Stimulated activated CD4-positive, alpha-beta T cell treated with anti-CD3 and anti-CD28 coated beads, Interleukin-2, amount 100 ng/mL, for 48 hours (primary cell): ENCODE measurements at places on chromosomes 11 and 22.

GRCh38 chr11:4190098-4190497, 95.5 kb downstream of the RRM1 start:
- DNase-seq = no peak

- DNase-seq = no peak
Measured at GRCh38 chr11:73218830-73219215, 742 bp downstream of the P2RY2 start.

- DNase-seq = peak; percentile 29
Measured at GRCh38 chr22:24424001-24424900, 3.1 kb upstream of the ADORA2A start.

- DNase-seq = no peak
Measured at GRCh38 chr11:16790486-16791190, 52.2 kb downstream of the C11orf58 start.

GRCh38 chr22:27443306-27443705, 358.2 kb downstream of the MN1 start:
- no peak for DNase-seq

DNA sequence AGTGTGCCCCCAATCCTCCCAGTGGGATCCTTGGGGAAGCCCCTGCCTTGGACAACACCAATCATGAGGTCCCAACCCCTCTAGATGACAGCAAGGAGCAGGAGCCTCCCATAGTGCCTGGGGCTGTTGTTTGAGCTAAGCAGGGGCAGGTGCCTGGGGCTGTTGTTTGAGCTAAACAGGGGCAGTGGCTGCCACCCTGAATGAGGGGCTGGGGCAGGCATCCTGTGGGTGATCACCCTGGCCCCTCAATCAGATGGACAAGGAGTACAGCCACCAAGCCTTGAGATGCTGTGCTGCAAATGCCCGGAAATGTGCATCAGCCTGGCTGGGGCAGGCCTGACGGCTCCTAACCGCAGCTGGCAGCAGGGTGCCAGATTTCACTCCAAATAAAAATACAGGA, 66.7 kb downstream of the MYEOV start:
- no peak for DNase-seq

- DNase-seq = no peak
Measured at GRCh38 chr22:29799217-29799680, 32.1 kb downstream of the UQCR10 start.

GRCh38 chr11:36450110-36450572, 59.9 kb downstream of the TRAF6 start:
- no peak for DNase-seq

- no peak for DNase-seq
Measured at GRCh38 chr11:70437111-70437784, 38.9 kb downstream of the CTTN start.

DNA sequence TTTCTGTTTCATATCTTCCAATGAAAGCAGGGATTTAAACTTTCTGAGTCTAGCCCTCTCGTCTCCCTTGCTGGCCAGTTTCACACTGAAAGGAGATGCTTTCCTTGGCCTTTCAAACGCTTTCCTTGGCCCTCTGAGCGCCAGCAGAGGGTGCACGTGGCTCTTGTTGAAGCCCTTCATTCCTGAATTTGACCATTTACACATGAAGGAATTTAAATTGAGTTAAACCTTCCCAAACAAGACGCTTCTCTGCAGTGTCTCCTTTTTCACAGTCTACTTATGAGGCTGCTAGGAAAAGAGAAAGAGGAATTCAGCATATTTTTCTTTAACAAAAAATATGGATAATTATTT, 21.6 kb downstream of the NNMT start:
- no peak for DNase-seq

DNA sequence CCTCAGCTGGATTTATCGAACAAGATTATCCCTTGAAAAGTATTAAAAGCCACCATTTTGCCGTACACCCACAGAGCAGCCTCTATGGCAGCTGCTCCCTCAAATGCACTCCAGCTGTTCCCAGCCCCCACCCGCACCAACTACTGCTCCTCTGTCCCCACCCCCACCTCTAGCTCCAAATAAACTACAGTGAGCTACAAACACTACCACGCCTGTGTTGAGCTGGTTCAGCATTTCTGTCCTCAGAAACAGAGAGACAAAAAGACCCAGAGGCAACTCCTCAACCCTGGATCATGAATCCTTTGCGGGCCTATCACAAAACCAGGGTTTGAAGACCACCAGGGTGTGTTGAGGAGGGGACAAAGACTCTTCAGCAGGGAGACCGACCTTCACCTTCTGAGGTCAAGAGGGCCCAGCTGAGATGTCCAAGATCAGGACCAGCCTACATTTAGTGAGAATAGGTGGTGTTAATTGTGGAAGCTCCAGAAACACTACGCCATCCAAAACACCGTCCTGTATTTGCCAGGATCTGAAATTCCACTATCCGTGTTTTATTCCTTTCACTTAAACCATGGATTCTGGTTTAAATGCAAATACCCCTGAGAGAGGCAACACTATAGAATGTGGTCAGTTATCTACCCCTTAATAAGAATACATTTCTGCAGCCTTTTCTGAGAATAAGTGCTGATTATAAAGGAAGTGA, 195.9 kb downstream of the DSCAML1 start:
- no peak for DNase-seq

- no peak for DNase-seq
Measured at GRCh38 chr11:121067453-121067852, 33.6 kb upstream of the TECTA start.

DNA sequence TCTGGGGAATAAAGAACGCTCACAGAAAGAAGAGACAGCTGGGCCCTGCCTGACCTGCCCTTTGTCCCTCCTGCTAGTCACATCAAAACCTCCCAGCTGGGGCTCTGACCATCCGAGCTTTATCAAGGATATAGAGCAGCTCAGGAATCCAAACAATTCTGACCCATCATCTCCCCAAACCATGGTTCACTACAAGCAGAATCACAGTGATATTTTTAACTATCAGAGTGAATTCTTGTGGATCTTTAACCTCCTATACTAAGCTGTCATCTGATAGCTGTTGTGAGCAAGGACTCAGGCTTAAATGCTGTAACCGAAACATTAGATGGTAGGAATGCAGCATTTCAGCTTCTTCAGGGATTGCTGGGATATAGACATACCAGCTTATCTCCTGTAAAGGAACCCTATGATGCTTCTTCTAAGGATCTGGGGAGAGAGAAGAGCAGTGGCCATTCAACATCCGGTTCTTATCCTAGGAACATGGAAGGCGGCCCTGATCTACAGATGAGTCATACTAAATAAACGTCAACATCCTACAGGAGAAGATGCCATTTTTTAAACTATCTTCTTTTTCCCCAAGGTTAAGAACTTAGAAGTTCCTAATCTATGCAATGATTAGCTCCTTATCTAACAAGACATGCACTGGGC, 84.7 kb upstream of the AKIP1 start:
- no peak for DNase-seq

- DNase-seq = no peak
Measured at GRCh38 chr11:85318573-85318972, 308.6 kb downstream of the DLG2 start.

GRCh38 chr11:3164138-3164551, 965 bp downstream of the OSBPL5 start:
- DNase-seq = no peak

DNA sequence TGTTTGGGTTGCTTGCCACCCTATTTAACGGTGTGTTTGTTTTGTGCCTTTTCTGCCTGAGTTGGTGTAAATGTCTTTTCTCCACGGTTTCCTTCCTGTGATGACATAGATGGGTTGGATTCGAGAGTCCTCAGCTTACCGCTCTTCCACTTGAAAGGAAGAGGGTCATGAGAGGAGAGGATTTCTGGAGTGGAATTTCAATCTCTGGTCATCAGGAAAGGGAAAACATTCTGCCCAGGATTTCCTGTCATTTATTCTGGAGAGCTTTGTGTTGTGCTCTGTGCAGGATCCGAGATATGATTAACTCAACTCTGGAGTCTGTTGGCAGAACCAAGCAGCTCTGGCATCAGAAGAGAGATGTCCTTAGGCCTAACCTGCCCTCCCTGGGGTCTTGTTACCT, 605.2 kb downstream of the NTM start:
- no peak for DNase-seq

DNA sequence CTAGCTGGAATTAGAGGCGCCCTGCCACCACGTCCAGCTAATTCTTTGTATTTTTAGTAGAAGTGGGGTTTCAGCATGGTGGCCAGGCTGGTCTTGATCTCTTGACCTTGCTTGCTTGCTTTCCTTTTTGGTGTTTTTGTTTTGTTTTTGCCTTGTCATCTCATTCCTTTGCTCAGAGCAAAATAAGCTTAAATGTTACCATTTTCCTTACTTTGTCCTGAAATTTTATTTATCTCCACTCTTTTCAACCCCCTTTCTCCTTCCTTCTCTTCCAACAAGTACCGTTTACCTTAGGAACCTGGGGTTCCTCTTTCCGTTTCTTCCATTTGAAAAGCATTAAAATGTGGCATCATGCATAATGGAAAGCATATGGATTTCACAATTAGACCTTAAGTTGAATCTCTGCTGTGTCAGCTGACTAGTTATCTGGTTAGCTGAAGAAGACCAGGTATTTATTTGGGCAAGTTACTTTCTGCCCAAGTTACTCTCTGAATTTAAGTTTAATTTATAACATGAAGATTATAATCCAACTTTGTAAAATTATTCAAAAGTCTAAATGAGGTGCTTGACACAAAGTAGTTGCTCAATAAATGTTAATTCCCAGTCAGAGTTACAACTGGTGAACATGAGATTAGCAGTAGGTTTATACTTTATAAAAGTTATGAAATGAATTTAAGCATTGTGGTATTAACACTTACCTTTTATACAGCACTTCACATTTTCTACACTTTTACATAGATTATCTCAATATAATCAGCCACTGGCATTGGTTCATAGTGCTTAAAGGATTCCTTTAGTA, 69.7 kb downstream of the PRMT3 start:
- no peak for DNase-seq

DNA sequence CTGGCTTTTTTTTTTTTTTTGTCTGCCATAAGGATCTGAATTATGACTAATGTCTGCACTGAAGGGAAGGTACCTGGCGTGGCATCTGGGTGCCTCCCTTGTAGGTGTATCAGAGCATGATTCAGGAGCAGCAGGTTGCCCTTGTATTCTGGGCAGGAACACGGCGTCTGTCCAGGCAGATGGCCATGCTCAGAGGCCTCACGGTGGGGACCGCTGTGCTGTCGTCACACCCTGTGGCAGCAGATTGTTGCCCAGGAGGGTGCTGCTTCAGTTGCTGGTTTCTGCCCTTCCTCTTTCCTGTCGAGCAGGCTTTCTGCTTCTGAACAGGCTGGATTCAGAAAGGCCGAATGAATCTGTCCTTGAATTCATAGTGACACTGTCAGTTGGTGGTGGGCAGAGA, 11.0 kb downstream of the ZNRF3 start:
- no peak for DNase-seq

- DNase-seq = no peak
Measured at GRCh38 chr11:10317151-10317755, 12.4 kb downstream of the ADM start.

DNA sequence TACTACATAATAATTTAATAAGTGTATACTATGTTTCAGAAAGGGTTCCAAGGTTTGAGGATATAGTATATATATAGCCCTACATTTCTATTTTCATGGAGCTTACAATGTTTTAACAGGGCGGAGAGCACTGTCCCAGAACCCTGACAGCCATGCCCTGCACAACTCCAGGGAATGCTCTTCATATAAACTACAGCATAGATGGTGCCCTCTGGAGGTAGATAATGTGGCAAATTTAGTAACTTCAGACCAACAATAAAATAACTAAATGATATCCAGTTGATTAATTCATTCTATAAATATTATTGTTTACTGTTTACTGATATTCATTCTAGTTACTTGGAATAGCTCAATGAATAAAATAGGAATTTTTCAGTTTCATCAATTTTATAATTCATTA, 693.7 kb upstream of the CCDC179 start:
- DNase-seq = no peak

GRCh38 chr11:6248248-6248647, 9.4 kb downstream of the CNGA4 start:
- no peak for DNase-seq

GRCh38 chr11:33984682-33985389, 66.7 kb upstream of the CAPRIN1 start:
- no peak for DNase-seq
